ENCODE measurements at places on chromosomes 2 and 18.

GRCh38 chr18:56691530-56691929, 40.4 kb downstream of the WDR7 start:
- DNase-seq = no peak

DNA sequence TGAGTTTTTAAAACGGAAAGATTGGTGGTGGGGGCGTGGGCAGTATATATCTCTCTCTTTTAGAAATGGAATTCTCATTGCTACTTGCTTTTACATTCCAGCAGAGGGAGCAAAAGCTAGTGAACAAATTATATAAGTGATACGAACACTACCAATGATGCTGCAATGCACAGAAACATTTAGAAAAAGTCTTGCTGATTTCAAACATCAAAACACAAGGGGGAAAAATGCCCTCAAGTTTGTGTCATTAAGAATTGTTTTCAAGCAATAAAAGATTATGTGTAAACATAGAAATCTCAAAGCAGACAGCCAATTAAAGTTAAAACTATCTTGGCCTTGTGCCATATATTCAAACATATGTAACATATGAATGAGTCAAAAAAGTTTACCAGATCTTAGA, 296.3 kb upstream of the KCNJ3 start:
- DNase-seq = no peak

GRCh38 chr2:119232666-119232993, 9.0 kb downstream of the STEAP3 start:
- no peak for DNase-seq

GRCh38 chr2:174717916-174718315, 46.4 kb downstream of the CHRNA1 start:
- DNase-seq = no peak

DNA sequence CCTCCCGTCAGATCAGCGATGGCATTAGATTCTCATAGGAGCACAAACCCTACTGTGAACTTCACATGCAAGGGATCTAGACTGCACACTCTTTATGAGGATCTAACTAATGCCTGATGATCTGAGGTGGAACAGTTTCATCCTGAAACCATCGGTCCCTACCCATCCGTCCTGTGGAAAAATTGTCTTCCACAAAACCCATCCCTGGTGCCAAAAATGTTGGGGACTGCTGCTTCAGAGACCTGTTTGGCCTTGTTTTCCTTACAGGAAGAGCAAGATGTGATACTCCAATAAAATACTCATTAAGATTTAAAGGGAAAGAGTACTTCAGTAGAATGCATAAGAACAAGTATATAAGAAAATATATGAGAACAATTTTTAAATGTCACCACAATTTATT, 71.1 kb downstream of the RNF152 start:
- DNase-seq = no peak

GRCh38 chr2:45841752-45842407, 190.4 kb downstream of the PRKCE start:
- no peak for DNase-seq

DNA sequence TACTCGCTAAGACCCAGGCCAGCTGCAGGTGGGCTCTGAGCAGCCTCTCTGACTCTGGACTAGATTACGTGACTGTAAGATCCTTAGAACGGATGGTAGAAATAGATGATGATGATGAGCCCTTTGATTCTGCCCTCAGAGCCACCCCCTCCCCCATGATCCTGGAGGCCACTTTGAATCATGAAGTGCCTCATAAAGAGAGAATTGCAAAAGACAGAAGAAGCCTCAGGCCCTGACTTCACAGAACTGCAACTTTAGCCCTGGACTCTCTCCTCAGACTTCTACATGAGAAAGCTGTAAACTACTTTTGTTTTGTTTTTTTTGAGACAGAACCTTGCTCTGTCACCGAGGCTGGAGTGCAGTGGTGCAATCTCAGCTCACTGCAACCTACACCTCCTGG, 15.4 kb upstream of the TET3 start:
- DNase-seq = no peak

DNA sequence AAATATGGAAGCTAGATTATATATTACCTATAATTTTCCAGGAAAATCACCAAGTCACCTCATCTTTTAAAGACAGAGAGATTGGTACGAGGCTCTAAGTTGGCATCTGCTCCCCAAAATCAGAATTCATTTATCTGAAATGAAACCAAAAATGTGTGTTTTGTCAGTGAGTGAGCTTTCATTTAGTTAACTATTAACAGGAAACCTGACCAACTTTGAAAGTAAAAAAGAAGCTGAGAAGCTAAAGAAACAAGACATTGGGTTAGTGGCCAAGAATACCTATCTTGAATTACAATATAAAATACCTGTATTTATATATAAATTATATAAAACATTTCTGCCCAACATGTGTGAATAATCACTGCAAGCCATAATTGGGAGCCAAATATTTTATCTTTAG, 1.9 kb downstream of the MPPE1 start:
- DNase-seq = no peak

DNA sequence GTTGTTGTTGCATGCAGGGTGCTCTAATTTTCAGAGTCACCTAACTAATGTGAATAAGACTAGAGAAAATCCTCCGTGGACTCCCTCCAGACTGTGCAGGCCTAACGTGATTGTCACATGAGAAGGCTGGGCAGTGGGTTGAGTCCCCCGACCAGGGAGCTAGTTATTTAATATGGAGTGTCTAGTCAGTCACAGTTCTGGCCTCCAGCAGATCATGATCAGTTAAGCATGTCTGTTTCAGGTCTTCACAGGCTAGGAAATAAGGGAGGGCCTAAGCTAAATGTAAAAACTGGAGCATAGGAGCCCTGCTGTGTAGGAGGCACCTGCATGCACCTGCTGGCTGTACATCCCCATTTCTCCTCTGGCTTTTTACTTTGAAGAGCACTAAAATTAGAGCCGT, 86.8 kb downstream of the PRPF40A start:
- no peak for DNase-seq

DNA sequence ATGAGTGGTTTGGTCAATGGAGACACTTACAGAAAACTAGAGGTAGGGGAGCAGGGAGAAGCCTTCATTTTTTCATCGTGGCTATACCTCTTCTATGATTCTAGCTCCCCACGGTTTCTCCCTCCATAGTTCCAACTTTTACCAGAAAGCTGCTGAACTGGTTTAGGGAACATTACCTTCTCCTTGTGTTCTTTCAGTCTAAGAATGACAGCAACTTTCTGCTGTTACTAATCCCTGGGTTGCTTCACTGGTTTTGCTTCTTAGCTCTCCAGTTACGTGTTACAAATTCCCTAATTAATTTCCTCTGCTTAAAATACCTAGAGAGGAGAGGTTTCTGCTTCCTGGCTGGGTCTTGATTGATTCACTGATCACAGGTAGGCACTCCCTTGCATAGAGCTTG, 499.9 kb downstream of the SLC4A3 start:
- no peak for DNase-seq

DNA sequence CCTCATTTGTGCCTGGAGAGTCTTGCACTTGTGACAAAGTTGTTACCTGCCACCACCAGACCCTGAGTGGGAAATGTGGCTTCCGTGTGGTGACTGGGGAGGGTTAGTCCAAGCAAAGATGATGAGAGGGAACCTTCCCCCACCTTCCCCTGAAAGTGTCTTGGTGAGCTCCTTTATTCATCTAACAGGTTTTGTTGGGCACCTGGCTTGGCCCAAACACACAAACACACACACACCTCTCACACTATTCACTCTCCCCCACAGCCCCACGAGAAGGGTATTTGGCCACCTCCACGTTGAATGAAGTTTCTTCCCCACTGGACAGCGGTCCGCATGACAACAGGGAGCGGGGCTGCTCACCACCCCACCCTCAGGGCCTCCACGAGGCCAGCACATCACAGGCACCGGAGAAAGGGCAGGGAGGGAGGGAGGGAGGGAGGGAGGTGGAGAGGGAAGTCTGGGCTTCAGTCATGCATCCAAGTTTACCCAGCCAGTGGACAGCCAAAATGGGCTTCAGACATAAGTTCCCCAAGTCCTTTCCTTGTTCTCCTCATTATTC, 1.4 kb downstream of the CIB4 start:
- DNase-seq = no peak

- no peak for DNase-seq
These were observed 116.7 kb upstream of the STK17B start for GRCh38 chr2:196288006-196288538.

GRCh38 chr2:109032229-109032820, 43.3 kb upstream of the EDAR start:
- DNase-seq = no peak

GRCh38 chr2:219384859-219385258, 2.9 kb downstream of the DNPEP start:
- no peak for DNase-seq

DNA sequence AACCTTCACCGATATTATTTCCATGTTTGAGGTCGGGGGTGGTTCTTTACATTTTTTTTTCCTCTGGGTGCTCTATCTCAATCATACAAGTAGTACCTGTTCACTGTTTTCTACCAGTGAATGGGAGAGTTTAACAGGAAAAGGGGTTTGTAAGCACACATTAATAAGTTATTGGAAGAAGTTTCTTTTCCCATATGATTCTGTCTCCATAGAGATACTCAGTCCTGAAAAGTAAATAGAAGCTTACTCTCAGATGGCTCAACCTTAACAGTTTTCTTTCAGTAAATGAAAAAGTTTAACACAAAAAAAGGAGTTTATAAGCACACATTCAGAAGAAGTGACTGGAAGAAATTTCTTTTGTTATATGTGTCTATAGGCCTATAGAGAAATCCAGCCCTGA, 995.6 kb upstream of the SLC39A10 start:
- DNase-seq = no peak

- DNase-seq = no peak
These were observed 14.4 kb downstream of the MGAT5 start for GRCh38 chr2:134268265-134268664.

- no peak for DNase-seq
These were observed 12.0 kb downstream of the SIX3 start for GRCh38 chr2:44953499-44953883.

- no peak for DNase-seq
These were observed 108.2 kb downstream of the GAREM1 start for GRCh38 chr18:32362484-32362883.

DNA sequence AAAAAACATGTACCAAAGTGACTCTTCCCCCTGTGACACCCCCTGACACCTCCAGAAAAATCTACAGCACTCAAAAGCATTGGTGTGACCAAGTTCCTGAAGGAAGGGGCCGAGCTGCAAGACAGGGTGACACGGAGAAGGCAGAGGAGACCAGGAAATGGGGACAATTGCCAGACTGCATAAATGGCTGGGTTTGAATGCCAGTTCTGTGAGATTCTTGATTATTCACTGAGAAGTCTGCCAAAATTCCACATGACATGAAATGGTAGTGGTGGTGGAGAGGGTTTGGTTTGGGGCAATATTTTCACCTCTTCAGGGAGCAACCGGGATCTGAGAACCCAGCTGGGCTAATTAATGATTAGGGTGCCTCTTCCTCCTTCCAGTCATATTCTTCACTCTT, 178.5 kb downstream of the ARL4C start:
- no peak for DNase-seq

DNA sequence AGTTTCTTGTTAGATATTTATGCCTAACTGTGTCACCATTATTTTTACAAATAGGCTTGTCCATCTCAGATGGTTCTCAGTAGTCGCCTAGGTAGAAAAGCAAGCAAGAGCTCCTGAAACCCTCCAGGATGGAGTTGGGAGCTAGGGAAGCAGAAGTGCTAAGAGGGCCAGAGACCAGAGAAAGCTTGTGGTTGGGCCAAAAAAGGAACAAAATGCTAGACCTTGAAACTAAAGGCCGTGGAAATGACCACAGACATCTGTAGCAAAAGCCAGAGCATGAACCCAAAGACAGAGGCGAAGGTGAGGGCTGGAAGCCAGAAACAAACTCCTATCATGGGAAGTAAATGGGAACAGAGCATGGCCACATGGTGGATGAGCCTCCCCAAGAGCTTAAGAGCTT, 29.9 kb upstream of the RMDN2 start:
- no peak for DNase-seq

- no peak for DNase-seq
These were observed 1085.8 kb downstream of the TDRD15 start for GRCh38 chr2:22209545-22209944.

GRCh38 chr2:62473246-62473827, 32.7 kb downstream of the TMEM17 start:
- no peak for DNase-seq

DNA sequence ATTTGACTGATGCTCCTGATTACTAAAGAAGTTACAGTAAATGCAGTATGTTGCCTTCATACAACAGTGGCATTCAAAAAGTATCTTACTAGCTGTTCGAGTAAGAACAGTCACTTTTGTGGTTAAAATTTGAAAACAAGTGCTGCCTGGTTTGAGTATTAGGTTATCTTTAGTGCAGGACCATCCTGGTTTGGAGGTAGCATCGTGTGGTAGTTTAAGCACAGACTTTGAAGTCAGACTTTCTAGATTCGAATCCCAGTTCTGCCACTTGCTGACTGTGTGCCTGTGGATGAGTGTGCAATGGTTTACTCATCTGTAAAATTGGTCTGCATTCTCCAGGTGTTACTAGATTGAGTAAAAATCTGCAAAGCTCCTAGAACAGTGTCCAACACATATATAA, 96.8 kb downstream of the SGPP2 start:
- DNase-seq = no peak

GRCh38 chr2:9326975-9327374, 96.4 kb downstream of the ITGB1BP1 start:
- DNase-seq = no peak

- DNase-seq = no peak
These were observed 239.8 kb downstream of the BCL11A start for GRCh38 chr2:60313470-60314172.

- no peak for DNase-seq
These were observed 70.2 kb downstream of the RND3 start for GRCh38 chr2:150417278-150417677.

DNA sequence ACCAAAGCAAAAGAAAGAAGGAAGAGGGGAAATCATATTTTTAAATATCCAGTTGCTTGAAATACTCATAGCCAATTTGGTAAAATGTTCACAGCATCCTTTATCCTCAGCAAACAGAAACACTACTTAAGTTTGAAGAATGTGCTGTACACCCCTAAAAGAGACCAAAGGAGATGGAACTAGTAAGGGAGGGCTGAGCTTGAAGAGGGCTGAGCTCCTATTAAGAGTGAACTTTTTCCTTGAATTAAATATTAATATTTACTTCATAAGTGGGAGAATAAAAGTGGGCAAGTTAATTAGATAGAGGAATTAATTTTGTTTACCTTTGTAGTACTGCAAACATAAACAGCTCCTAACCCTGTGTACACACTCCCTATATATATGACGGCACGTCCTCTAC, 7.0 kb downstream of the EVX2 start:
- no peak for DNase-seq

DNA sequence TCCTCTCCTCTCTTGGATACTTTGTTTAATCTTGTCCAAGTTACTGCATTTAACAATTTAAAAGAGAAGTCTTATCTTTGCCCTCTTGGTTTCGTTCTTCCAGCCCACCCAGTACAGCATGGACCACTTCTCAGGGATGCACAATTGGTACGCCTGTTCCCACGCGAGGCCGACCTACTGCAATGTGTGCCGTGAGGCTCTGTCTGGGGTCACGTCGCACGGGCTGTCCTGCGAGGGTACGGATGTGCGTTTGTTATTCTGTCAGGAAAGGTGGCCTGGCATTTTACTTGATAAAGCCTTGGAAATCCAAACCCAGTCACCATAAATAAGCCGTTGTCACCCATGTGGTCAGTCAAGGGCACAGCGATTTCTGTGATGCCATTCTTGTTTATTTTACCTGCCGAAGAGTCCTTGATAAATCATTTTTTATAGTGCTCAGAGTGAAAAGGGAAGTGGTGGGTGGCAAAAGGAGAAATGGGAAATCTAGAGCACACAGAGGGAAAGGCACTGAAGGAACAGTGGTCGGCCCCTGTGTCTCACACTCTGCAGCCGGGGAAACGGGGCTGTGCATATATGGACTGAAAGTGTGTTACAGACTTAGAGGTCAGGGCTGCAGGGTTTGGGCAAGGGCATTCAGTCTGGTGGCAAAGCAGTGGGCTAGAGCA, 80.5 kb downstream of the DGKD start:
- no peak for DNase-seq

Data from activated T-cell treated with anti-CD3 and anti-CD28 coated beads for 48 hours (primary cell).